ENCODE measurements at places on chromosomes 12 and 14.

DNA sequence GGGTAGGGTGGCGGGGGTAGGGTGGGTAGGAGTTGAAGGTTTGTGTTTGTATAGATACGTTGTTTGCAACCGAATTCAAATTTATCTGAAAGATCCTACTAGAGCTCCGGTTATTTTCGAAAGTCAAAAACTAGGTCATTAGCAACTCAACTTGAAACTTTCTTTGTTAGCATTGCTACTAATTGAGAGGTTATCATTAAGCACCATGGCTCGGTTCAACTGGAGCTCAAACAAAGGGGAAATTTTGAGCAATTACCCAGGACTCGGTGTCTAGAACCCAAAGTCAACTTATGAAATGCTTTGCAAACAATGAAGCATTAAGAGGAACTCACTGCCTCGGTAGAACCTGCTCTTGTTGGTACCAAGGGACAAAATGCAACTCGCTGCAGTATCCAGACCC lies 207.7 kb downstream of the BCAT1 start:
- no peak for DNase-seq

DNA sequence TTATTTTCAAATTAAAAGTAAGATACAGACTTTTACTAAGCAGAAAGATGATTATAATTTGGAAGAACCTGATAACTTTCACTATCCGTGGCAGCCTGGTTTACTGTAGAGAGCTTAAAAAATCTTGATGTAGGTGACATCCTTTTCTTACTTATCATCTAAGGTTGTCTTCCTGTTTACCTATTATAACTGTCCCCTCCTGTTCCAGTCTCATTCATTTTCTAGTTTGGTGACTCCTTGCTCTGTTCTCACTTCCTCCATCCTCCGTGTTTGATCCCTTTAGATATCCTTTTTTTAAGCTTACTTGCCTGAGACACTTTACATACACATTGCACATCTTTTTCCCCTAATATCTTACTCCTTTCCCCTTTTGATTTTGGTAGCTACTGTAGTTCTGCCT lies 27.5 kb downstream of the CCDC91 start:
- no peak for DNase-seq

GRCh38 chr14:51014086-51014485 lies 69.8 kb upstream of the PYGL start:
- DNase-seq = peak; percentile 46

GRCh38 chr12:26488351-26488750 lies 293.0 kb downstream of the SSPN start:
- DNase-seq = no peak

DNA sequence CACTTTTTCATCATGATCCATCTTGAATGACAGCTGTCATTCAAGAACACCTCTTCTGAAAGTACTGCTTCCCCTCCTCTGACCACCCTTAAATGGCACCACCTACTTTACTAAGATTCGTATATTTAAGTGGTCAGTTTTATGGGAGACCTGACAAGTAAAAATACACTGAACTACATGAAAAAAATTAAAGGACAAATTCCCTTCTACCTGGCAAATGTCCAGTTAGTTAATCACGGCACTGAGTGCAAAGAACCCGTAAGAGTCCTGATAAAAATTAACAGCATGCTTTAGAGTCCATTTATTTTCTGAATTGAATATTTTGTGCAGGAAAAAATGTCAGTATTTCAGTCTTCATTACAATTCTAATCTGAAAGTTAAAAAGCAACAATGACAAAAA lies 48.7 kb downstream of the SETD3 start:
- no peak for DNase-seq

- DNase-seq = no peak
Observed at GRCh38 chr14:96739200-96739910, 57.8 kb upstream of the VRK1 start.

DNA sequence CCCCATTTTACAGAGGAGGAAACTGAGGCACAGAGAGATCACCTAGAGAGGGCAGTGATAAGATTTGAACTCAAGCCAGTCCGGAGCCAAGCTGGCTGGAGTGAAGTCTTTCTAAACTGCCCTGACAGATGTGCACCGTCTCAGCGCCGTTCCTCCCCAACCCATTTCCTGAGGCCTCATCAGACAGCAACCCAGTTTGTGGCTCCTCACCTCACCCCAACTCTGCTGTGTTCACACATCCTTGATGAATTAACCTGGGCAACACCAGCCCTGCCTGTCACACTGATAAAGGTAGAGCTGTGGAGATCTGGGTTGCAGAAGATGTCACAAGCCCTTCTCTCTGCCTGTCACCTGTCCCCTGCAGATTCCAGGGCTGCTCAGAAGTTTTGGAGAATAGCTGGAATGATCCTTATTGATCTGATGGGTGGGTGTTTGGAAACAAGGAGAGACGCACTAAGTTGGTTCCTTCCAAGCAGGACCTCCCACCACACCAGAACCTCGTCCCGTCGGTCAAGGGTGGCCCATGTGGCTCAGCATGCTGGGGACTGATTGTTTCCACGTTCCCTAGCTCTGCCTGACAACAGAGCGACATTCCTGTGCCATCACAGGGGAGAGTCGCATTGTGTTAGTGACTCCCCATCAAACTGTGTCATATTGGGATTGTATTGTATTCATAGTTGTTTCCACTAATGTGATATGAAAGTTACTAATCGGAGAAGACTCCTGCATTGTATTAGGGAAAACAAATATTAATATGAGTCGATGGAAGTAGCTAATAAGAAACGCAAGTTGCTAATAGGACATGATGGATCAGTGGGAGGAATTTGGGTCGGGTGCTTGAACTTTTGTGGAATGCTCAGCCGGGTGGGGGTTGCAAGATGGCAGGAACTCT lies 200.6 kb downstream of the PHETA1 start:
- no peak for DNase-seq

DNA sequence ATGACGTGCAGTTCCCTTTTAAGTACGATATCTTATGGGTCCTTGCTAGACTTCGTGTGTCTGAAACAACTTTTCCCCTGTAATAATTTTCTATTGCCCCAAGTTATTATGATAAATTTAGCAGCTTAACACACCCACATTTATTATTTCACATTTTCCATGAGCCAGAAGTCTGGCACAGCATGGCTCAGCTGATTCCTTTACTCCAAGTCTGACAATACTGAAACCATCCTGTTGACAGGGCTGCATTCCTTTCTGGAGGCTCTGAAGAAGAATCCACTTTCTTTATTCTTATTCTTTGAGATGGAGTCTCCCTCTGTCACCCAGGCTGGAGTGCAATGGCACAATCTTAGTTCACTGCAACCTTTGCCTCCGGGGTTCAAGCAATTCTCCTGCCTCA lies 80.9 kb downstream of the DENND5B start:
- peak; percentile 65 for DNase-seq

DNA sequence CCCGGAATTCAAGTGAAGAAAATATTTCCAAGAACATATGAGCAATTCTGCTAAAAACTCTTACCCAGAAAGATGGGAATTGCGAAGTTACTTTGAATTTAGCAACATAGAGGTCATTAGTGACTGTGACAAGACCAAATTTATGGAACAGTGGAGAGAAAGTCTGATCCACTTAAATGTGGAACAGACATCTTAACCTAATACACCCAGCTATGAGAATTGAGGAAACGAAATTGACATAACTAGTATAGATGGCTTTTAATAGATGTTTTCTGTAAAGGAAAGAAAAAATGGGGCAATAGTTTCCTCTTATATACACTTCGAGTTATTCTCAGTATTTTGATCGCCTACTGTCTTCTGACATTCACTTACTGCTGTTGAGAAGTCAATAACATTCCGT lies 4.6 kb downstream of the OVCH1 start:
- DNase-seq = no peak

DNA sequence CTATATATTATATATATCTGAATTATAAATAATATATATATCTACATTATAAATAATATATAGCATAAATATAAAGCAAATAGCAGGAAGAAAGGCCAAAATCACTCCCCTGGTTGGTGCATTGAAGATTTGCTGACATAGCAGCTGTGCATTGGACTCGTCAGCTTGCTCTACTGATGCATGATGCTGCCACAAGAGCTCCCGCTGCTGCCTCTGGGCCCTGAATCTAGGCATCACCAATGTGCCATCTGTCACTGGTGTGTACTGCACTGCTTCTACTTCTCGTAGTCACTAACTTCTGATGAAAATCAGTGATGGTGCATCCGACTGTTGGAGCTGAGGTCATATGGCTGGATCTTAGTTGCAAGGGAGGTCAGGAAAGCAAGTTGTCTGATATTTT lies 205.0 kb downstream of the ADAMTS20 start:
- no peak for DNase-seq

GRCh38 chr12:32012249-32012785 lies 53.1 kb downstream of the RESF1 start:
- DNase-seq = no peak

DNA sequence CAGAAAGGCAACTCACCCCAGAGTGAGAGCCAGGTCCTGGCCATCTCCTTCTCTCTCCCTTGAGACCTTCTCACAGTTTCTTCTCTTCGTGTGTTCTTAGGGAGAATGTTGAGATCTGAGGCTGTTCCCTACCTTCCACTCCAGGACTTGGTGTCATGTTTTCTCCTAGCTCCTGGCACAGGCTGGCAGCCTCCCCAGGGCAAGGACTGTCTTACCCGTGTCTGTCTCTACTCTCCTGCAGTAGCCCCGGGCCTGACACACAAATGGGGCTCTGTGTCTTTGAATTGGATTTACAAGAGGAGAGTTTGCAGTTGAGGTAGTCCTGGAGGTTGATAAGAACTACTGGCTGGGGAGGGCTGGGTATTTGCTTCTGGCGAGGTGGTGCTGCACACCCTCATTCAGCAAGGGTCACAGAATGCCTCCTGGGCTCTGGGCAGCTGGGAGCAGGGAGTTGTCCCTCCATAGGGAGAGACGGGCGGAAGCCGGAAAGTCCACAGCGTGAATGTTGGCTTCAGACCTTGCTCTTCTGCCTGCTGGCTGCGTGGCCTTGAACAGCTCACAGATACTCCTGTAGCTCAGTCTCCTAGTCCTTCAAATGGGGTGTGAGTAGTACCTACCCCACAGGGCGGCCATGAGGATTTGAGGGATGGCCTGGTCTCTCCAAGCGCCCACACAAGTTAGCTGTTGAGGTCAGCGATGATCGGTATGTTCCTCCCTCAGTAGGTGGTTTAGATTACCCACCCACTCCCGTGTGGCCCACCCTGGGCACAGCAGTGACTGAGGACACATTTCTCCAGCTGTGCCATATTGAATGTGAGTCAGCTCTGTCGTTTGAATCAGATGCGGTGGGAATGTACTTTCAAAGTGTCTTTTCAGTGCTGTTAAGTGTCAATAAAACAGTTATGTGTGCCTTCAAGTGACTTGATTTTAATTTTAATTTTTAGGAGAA lies 10.2 kb downstream of the EP400 start:
- DNase-seq = no peak

DNA sequence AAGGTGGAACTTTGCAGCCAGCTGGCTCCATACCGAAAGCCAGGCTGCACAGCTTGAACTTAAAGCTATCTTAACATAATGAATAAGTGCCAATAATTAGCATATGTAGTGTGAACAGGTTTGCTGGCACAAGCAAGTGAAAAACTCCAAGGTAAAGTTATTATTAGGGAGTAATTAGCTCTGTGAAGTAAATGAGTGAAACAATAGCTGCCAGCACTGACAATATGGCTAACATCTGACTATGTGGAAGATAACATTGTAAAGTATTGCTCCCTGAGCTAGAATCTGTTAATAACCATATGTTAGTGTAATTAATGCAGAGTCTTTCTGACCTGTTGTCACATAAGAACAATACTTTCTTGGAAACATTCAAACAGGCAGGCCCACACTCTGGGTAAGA lies 246.4 kb downstream of the SOX5 start:
- DNase-seq = no peak

DNA sequence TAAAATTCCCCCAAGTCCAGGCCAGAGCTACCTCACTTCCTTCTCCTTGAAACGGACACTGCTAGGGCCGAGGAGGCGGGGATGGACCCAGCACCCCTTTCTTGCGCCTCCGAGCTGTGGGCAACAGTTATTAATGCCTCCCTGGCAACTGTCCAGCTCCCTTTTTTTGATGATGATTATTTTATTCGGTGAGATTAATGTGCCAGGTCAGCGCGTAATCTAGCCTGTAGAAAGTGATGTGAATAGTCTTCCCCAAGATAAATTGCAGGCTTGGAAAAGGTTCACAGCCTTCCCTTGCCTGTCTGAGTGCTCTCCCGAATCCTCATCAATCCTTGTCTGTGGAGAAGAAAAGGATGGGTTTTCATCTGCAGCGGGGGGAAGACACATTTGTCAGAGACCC lies 54.3 kb downstream of the RNFT2 start:
- no peak for DNase-seq

DNA sequence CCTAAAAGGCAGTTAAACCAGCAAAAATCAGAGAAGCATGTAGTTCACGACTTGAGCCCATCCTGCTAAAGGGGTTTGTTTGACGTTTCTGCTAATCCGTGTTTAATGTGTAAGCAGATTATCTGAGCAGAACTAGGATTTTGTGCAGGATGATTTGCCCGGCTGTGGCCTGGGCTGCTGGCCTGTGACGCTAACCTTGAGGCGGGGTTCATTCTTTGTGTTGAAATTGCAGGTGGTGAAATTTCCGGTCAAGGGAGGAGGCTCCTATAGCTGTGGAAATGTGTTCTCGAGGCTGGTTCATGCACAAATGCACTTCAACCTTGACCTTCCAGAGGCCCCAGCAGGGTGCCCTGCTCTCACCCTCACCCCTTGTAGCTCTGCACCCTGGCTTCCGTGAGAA lies 63.7 kb downstream of the SLC24A4 start:
- no peak for DNase-seq

GRCh38 chr12:120646044-120646443 lies 5.6 kb downstream of the CABP1 start:
- no peak for DNase-seq

- peak; percentile 43 for DNase-seq
Observed at GRCh38 chr12:14454098-14454907, 88.8 kb downstream of the ATF7IP start.

GRCh38 chr14:51173863-51174262 lies 66.2 kb upstream of the TMX1 start:
- no peak for DNase-seq

DNA sequence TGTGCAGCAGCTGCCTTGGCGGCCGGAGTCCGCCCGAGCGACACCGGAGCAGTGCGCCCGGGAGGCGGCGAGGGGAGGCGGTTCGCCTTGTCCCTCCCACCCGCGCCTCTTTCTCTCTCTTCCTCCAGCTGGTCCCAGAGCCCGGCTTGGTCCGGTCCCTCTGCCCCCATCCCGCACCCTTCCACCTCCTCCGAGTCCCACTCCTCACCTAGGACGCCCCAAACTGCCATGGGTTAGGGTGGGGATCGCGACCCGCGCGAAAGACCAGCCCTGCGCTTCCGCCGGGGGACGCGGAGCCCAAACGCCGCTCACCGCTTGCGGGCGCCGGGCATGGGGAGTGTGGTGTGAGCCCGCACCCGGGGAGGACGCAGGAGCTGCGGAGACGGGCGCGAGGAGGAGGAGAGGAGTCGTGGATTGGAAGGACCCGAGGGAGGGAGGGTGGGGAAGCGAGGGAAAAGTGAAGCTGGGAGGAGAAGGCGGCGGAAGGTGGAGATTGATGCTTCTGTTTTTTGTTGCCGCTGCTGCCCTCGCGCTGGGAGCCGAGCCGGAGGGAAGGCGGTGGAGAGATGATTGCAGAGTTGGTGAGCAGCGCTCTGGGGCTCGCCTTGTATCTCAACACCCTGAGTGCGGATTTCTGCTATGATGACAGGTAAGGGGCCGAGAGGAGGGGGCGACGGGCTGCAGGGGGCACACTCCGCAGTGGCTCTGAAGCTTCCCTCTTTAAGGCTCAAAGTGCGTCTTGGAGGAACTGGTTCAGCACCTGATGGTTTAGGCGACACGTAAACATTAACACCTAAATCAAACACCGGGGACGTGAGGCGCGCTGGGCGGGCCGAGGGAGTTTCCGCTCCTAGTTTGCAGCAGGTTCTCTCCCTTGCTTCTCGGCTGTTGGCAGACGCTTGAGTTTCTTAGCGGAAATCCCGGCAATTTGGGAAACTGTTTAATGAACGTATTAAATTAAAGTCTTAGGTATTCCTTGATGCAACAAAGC lies 610 bp downstream of the TMTC2 start:
- peak; percentile 21 for DNase-seq

Measured in fibroblast of skin of scalp (primary cell).